Substantia nigra (tissue), 51 donors: ENCODE measurements at places on chromosomes 16 and 17.

- no peak for DNase-seq
Observed at GRCh38 chr17:52048137-52048898, 110.2 kb downstream of the CA10 start.

- no peak for DNase-seq
Observed at GRCh38 chr16:89350701-89351380, 133.3 kb downstream of the ZNF778 start.

- DNase-seq, result no peak
Observed at GRCh38 chr17:53979991-53980390, 157.3 kb downstream of the KIF2B start.

DNA sequence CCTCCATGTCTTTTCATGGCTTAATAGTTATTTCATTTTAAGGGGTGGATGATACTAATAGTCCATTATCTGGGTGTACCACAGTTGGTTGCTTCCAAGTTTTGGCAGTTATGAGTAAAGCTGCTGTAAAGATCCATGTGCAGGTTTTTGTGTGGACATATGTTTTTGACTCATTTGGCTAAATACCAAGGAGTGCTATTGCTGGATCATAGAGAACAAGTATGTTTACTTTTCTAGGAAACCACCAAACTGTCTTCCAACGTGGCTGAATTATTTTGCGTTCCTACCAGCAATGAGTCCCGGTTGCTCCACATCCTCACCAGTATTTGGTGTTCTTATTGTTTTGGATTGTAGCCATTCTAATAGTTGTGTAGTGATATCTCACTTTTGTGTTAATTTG, 181.9 kb downstream of the SPECC1 start:
- no peak for DNase-seq

GRCh38 chr16:11880007-11880406, 28.7 kb upstream of the RSL1D1 start:
- no peak for DNase-seq

- DNase-seq, result no peak
Observed at GRCh38 chr17:63337579-63337978, 108.5 kb downstream of the CYB561 start.

- DNase-seq, result no peak
Observed at GRCh38 chr17:71963351-71963750, 157.5 kb upstream of the SOX9 start.

DNA sequence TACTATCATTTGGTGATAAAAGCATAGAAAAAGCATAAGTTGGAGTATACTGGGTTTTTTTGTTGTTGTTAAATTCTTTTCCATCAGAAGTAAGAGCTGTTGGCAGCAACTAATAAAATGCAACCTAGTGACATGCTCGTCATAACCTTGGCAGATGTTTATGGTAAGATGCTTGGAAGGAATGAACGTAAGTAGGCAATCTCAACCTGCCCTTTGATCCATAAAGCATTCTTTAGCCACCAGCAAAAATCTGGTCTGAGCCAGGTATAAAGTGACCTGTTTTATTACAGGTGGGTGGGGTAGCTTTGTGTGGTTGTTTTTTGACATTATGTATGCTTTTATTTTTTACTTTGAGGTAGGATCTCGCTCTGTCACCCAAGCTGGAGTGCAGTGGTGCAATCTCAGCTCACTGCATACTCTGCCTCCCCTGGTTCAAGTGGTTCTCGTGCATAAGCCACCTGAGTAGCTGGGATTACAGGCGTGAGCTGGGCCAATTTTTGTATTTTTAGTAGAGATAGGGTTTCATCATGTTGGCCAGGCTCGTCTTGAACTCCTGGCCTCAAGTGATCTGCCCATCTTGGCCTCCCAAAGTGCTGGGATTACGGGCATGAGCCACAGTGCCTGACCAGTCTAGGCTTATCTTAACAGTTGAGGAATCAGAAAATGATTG, 22.0 kb downstream of the WSB1 start:
- no peak for DNase-seq

GRCh38 chr16:8374586-8375231, 215.6 kb downstream of the TMEM114 start:
- DNase-seq, result no peak

DNA sequence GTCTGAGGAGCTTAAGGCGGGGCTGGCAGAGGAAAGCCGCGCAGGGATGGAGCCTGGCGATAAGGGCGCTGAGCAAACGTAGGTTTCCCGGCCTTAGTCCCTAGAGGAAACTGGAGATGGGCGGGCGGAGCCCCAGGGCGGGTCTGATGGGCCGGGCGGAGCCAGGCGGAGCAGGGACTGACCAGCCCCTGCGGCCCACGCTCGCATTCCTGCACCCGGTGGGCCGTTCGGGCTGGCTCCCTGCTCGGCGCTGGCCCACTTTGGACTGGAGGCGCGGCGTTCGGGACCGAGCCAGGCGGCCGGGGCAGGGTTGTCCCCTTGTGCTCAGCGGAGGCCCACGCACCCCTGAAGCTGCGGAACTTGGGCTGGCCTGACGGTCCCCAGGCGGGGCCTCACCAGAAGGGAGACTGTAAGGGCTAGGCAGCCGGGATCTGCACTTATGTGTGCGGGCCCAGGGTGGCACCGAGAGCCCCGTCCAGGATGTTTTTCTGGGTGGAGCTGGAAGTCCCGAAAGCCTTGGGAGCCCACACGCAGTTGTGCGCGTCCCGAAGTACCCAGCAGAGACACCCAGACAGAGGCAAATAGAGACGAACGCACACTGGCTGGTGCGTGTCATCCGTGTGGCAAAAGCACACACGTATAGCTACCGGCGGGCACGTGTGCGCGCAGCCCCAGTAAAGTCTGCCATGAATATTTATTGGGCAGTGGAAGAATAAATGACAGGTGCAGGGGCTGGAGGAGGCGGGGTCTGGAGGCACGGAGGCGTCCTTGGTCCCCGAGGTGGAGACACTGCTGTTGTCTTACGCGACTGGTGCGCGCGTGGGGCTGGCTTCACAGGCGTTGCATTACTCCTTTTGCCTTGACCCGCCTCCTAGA, 1.4 kb downstream of the PYDC1 start:
- no peak for DNase-seq

DNA sequence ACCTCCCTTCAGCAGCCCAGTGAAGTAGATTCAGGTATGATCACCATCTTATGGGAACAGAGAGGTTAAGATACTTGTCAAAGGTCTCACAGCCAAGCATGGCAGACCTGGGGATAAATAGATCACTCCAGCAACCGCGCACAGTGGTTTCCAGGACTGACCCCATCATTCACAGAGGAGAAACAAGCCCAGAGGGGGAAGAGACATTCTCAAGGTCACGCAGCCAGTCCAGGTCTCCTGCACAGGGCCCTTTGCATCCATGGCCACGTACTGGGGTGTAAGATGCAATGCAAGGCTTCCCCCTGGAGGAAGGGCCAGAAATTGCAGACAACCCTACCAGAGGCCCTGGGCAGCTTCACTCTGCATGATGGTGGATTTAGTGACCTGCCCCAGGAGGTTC, 19.9 kb downstream of the TLE7 start:
- no peak for DNase-seq

- no peak for DNase-seq
Observed at GRCh38 chr16:7420079-7420478, 87.4 kb downstream of the RBFOX1 start.

- DNase-seq, result peak; percentile 79
Observed at GRCh38 chr17:45051060-45051719, at the start of gene DCAKD. DCAKD (minus strand) TSS chr17:45051632; CDS start chr17:45034885, 16,747 bp downstream.

DNA sequence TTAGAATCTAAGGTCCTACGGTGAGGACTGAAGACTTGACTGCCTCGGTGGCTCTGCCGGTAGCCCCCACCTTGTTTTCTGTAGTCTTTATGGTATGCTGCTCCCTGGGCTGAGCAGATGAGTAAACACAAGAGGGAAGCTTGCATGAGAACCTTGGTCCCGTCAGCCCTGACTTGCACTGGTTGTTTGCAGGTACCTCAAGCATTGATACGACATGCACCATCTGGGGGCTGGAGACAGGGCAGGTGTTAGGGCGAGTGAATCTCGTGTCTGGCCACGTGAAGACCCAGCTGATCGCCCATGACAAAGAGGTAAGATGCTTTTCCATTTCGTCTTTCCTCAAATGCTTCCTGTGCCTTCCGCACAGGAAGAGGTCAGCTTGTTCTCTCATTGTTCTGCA, 21.1 kb upstream of the TACO1 start:
- DNase-seq, result no peak

GRCh38 chr17:11871773-11872172, 125.5 kb downstream of the ZNF18 start:
- DNase-seq, result no peak

- DNase-seq, result no peak
Observed at GRCh38 chr17:64497565-64498035, 746 bp upstream of the POLG2 start.

- no peak for DNase-seq
Observed at GRCh38 chr16:55297062-55297909, 26.7 kb upstream of the IRX6 start.

DNA sequence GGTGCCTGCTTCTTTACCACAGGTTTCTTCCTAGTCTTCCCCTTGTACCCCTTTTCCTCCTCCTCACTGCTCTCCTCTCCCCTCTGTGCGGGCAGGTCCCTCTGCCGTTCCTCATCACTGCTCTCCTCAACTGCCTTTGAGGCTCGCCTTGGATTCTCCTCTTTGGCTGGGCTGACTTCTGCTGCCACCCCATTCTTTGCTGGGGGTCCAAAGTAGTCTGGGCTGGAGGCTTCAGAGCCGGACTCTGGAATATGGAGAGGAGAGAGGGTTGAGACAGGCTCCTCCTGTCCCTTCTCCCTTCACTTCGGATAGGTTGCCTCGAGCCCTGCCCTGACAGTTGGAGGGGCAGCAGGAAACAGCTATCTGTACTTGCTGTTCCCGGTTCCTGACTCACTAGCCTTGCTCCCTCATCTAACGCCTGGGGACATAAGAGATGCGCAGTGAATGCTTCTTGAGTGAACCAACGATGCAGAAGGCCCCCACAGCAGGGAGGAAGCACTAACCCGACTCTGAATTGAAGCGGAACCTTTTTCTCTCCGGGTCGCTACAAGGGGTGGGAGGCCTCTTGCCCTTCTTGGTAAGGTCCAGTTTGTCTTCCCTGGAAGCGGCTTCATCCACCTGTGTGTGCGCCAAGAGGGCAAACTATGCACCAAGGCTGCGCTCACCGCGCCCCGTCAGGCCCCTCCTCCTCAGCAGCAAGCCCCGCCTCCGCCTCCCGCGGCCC, 655 bp downstream of the HIRIP3 start:
- DNase-seq, result peak; percentile 47

- DNase-seq, result no peak
Observed at GRCh38 chr16:52721331-52721730, 174.4 kb upstream of the TOX3 start.

- DNase-seq, result no peak
Observed at GRCh38 chr17:34764716-34765115, 185.3 kb downstream of the TMEM132E start.

GRCh38 chr16:61083711-61084110, 952.5 kb downstream of the CDH8 start:
- DNase-seq, result no peak

GRCh38 chr16:86553356-86553755, 1.7 kb downstream of the MTHFSD start:
- DNase-seq, result no peak

- peak; percentile 4 for DNase-seq
Observed at GRCh38 chr17:33596899-33597298, 303.8 kb upstream of the ASIC2 start.

GRCh38 chr16:62036101-62036801, at the start of gene CDH8:
CDH8 (minus strand) TSS chr16:62036438; CDS start chr16:62021403, 15,035 bp downstream.
- DNase-seq, result peak; percentile 31

- DNase-seq, result no peak
Observed at GRCh38 chr16:3536271-3536731, 35.5 kb downstream of the CLUAP1 start.

DNA sequence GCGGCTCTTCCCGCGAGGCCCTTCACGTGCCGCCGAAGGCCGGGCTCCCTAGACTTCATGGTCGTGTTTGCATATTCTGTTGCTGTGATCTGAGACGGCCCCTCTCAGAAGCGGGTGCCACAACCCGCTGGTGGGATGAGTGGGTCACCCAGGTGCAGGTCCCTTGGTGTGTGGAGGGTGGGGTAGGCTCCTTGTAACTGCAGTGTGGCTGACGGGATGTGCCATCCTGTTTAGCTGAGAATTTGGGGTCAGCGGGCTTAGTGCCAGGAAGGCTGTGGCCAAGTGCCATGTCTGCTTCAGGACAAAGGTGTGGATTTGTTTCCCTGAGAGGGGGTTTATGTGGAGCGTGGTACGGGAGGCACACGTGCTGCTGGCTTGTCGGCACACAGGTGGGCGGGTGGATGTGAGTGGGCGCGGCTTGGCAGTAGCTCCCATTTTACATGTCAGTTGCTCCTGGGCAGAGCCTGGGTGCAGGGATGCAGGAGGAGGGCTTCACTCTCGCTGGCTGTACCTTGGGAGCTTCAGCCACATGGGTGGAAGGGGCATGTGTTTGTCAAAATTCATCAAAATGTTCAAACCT, 9.2 kb upstream of the WFIKKN1 start:
- no peak for DNase-seq
